NCI-H1930 (cell line): ENCODE measurements at places on chromosomes 3 and 15.

GRCh38 chr3:191151653-191152052 is 47.4 kb upstream of the OSTN start:
- DNase-seq = no peak

DNA sequence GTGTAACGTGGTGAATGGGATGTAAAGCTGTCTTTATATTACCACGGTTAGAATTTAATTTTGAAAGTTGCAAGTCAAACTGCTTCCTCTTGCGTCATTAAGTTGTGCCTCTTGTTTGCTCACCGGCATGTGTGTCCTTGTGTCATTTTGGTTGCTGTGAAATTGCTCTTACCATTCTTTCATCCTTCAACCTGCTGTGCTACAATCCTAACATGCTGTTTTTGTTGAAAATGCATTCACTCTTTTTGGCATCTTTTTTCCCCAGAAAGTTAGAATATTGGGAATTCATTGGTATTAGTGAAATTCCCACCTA is 164.7 kb downstream of the PGPEP1L start:
- no peak for DNase-seq

GRCh38 chr3:186788482-186789370 is 5.3 kb downstream of the EIF4A2 start:
- DNase-seq = no peak

DNA sequence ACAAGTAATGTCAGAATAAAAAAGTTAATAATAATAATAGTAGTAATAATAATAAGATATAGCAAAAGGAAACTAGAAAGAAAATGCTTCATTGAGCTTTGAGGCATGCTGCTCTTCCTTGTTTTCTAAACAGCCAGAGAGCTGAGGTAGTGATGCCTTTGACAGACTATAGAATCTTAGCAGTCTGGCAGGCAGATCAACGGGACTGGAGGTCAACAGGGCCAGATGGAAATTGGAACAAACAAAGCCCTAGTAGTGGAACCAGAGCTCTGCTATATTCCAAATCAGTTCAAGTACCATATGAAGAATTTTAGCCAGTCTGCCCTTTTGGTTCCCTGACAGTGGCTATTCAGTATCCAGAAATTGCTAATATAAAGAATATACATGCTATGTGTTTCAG is 278.6 kb downstream of the NLGN1 start:
- DNase-seq = no peak

GRCh38 chr15:101024073-101024695 is 105.0 kb downstream of the LRRK1 start:
- no peak for DNase-seq

GRCh38 chr3:142022381-142022780 is 127.0 kb downstream of the TFDP2 start:
- DNase-seq = no peak

- no peak for DNase-seq
Observed at GRCh38 chr3:43872901-43873300, 182.2 kb downstream of the ABHD5 start.

DNA sequence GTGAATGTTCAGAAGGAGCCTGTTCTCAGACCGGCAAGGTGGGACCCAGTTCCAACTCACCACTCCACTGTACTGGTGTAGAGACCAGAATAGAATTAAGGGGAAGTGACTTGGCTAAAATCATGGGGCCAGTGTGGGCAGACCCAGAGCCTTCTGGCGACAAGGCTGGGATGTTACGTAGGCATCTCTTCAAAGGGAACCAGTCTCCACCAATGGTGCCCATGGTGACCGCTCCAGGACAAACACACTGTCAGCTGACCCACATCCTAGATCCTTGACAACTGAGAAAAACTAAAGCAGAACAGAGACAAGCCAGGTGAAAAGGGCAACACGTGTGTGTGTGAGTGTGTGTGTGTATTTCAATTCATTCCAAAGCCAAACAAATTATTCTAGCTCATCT is 321.7 kb upstream of the FRG2C start:
- no peak for DNase-seq

GRCh38 chr3:17730318-17730967 is 12.0 kb downstream of the TBC1D5 start:
- no peak for DNase-seq

- DNase-seq = no peak
Observed at GRCh38 chr3:39476783-39477182, 9.3 kb downstream of the MOBP start.

DNA sequence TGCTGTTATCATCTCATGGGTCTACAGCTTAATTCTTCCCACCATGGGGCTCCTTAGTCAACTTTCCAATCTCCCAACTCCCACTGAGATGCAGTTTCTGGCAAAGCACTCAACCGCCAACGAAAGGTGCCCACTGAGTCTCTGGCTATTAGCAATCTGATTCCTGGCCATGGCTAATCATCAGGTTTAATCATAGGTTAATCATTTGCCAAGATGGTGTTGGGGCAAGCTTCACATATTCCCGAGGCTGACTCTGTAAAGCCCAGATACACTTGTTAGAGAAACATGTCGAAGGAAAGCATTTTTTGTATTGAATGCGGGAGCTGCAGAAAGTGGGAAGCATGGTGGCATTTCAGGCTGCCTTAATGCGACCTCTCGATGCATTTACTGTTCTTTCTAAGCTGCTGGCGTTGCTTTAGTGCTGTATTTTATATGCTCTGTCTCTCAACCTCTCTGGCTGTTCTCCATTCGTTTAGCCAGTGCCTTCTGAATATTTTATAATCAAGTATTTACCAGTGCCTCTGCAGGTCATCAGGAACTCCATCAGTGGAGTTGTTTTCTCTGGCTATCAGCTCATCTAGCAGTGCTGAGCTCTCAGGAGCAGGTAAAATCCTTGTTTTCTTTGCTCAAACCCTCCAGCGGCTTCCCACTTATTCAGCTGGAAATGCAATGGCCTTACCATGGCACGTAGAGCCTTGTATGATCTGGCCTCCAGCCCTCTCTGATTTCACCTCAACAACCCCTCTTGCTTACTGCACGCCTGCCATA is 67.0 kb downstream of the EDEM1 start:
- no peak for DNase-seq

- DNase-seq = no peak
Observed at GRCh38 chr3:12536423-12536822, 8.9 kb downstream of the MKRN2OS start.

GRCh38 chr3:45983770-45984169 is 11.9 kb downstream of the FYCO1 start:
- DNase-seq = no peak

- no peak for DNase-seq
Observed at GRCh38 chr15:44802336-44802735, 66.0 kb downstream of the TRIM69 start.

DNA sequence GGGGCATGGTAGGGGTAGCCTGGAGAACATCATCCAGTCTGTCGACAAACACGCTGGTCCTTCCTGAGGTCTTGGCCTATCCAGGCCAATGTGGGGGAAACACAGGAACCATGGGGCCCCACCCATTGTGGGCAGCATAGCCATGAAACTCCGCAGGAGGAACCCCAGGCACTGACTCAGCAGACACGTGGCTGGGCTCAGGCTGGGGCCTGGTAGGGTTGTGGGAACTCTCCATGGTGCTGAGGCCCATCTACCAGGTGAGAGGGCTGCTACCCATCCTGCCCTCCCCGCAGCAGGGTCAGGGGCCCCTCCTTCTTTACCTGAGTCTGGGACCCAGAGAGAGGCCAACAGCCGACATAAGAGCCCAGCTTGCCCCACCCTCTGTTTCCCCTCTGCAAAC is 22.6 kb upstream of the CACNA2D2 start:
- no peak for DNase-seq

GRCh38 chr3:23726811-23727548 is 78.8 kb upstream of the UBE2E1 start:
- DNase-seq = no peak

DNA sequence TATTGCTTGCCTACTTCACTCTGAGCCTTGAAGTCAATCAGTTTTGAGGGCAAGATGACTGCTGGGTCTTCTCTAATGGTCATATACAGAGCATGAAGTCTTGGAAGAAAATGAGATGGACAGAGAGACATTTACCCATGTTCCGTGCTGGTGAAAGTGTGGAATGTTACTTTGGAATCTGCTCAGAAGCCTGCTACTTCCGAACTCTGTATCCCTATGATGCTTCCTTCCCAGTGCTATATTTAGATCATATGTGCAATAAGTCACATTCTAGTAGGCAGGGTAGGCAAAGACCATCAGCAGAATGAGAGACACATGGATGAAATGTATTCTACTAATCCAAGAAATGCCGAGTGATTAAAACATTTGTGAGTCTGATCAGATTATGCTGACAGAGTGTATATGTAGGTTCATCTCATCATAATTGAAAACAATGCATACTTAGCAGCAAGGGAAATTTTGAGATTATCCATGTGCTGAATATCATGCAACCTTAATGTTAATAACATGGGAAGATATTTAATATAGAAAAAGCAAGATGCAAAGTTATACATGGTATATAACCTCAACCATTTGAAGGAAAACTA is 60.5 kb downstream of the RAB7A start:
- no peak for DNase-seq

- DNase-seq = no peak
Observed at GRCh38 chr15:95171564-95171963, 940.2 kb downstream of the MCTP2 start.

GRCh38 chr3:73364517-73364916 is 260.2 kb downstream of the PDZRN3 start:
- no peak for DNase-seq

DNA sequence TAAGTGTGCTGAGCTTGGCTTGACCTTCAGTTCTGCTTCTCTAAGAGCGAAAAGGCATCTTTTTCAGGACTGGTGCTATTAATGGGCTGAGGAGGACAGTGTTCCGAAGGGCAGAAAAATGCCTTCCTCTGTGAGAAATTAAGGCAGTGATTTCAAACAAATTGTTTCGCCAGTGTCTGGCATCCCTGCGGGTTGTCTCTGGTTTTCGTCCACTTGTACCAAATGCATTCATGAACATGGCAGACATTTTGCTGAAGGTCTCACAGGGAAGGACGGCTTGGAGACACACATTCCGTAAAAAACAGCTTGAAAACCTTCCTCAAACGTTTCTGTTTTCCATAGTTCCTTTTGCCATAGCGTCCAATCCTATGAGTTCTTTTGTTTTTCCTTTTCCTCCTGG is 57.1 kb downstream of the CEMIP start:
- DNase-seq = no peak

- no peak for DNase-seq
Observed at GRCh38 chr15:69979262-69979661, 118.5 kb downstream of the TLE3 start.

DNA sequence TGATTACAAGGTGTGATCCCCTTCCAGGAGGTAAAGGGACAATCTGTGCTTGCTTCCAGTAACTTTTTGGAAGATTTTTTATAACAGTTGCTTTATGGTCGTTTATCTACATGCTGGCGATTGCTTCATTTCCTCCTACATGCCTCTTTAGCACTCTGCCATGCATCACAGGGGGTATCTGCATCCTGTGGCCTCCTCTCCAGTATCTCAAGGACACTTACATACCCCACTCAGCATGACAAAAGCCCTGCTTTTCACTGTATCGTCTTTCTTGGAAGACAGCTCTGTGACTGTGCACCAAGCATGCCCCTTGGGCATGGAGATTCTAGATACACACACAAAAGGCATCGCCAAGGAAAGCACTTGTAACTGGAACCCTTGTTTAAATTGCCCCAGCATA is 25.3 kb downstream of the CAPN3 start:
- no peak for DNase-seq

- no peak for DNase-seq
Observed at GRCh38 chr3:129398803-129399144, 29.7 kb downstream of the EFCAB12 start.

GRCh38 chr15:67193223-67193990 is 61.1 kb downstream of the AAGAB start:
- DNase-seq = no peak

DNA sequence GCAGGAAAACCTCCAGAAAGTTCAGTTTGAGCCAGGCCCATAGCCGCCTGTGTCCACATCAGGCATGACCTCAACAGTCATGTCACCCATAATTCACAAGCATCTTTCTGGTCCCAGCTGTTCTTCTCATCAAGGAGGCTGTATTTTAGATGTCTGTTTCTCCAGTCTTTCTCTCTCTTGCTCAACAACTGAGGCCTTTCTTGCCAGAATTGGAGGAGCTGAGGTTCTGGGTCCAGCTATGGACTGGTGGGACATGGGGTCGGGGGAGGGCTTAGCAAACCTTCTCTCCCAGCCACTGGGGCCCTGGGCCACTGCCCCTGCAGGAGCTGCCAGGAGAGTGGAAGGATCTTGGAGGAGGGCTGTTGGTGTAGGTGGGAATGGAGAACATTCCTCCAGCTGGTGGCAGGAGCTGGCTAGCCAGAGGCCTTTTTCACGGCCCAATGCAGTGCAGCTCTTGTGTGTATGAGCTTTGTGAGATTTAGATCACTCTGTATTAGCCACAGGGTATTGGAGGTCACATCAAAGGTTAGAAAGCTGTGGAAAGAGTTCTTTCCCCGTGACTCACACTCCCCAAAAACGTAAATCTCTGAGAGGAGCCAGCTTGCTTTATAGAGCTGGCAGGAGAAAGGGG is 23.5 kb downstream of the MAGEF1 start:
- DNase-seq = no peak

GRCh38 chr15:39454189-39454986 is 126.5 kb upstream of the THBS1 start:
- DNase-seq = no peak

DNA sequence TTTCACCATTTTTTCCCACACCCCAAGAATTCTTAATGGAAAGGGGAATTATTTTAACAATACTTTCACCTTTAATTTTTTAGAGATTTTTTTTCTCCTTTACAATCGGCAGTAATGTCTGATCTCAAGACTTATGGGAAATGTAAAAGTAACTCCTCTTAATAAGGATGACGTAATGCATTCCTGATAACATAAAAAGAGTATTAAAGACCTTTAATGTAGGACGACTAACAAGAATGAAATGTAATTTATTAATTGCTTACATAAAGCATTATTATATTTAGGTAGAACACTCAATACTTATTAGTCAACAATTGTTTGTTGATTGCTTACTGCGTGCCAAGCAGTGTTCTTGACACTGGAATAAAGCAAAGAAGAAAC is 416.8 kb upstream of the NAALADL2 start:
- no peak for DNase-seq

- DNase-seq = no peak
Observed at GRCh38 chr3:59052803-59053411, 3.1 kb upstream of the CFAP20DC start.

GRCh38 chr15:69848096-69848495 is 249.6 kb downstream of the TLE3 start:
- no peak for DNase-seq

- DNase-seq = no peak
Observed at GRCh38 chr15:41553731-41554130, 5.3 kb upstream of the TYRO3 start.

- no peak for DNase-seq
Observed at GRCh38 chr15:83510001-83510400, 62.9 kb downstream of the SH3GL3 start.
